ENCODE measurements at places on chromosomes 13 and 19.

- DNase-seq, result no peak
Observed at GRCh38 chr19:28834996-28835395, 378.0 kb downstream of the UQCRFS1 start.

DNA sequence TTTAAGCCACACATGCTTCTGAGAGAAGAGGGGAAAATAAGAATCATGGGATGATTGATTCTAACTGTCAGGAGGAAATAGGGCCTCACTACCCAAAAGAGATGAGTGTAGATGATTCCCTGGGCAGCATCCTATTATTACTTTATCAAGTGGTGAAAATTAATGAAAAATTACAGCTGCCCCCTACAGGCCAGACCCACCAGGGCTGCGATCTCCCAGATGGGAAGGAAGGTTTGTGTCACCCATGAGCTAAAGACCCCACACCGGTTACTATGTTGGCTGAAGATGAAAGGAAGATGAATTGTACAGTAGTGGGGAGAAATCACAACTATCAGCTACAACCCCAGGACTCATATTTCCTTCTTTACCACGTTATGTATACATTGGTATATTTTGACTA, 49.5 kb downstream of the RFC3 start:
- DNase-seq, result no peak

DNA sequence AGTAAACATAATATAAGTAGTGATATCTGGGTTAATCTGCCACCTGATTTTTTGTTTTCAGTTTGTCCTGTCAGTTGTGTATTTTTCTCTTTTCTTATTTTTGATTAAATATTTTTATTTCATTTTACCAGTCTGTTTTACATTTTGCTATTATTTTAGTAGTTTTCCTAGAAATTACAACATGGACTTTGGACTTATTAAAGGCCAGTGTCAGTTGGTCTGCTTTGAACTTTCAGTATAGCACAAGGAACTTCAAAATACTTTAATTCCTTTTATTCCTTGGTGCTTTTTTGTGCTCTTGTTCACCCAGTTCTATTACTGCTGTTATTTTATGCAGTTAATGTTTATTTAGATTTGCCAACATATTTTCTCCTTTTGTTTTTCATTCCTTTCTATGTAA, 149.6 kb downstream of the PDS5B start:
- DNase-seq, result no peak

DNA sequence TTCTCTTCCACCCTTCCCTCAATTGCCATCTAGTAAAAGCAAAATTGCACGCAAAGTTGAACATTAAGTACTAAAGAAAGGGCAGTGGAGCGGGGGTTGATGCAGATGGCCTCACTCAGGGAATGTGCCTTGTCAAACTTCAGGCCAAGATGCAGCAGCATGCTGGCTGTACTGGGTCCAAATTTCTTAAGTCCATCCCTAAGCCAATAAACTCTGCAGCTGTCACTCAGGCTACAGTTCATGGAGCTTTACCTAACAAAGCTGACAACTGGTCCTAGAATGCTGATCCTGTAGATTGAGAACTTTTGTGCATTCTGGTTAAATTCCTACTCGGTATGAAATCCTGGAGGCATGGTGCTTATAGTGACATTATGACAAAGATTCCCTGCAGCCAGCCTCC, 88.4 kb downstream of the FOXO1 start:
- DNase-seq, result no peak

GRCh38 chr13:102233566-102234208, 168.2 kb downstream of the FGF14 start:
- DNase-seq, result no peak

Measured in H9 (cell line).